ENCODE measurements at places on chromosomes 1 and 21. TPM values are rescaled to one million over a fixed set of nuclear protein-coding genes. Genes with fewer than 3 reads are reported as not detected.

GRCh38 chr21:45824546-45825215, 156.9 kb upstream of the COL6A1 start:
- DNase-seq: no peak

DNA sequence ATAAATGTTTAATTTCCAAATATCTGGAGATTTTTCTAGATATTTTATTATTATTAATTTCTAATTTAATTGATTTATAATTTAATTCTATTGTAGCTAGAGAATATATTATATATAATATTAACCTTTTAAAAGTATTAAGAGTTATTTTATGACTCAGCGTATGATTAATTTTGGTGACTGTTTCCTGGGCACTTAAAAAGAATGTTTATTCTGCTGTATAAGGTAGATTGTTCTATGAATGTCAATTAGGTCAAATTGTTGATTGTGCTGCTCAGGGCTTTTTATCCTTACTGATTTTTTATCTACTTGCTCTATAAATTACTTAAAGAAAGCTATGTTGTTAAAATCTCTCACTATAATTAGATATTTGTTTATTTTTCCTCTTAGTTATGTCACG, 20.1 kb upstream of the GJA8 start:
- DNase-seq: no peak

GRCh38 chr1:20662110-20662475, 924 bp upstream of the DDOST start:
- DNase-seq: no peak

DNA sequence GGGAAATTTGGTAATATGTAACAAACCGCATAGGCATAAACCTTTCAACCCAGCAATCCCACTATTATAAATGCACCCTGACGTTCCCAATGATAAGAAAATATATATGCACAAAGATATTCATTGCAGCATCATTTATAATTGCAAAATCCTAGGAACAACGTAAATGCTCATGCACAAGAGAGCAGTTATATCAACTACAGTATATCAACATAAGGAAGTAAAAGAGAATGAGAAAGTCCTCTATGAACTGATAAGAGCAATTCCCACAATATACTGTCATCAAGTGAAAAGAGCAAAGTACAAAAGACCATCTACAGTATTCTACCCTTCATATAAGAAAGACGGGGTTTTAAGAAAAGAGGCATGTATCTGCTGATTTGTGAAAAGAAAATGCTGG, 229.9 kb downstream of the SLC45A1 start:
- DNase-seq: no peak

DNA sequence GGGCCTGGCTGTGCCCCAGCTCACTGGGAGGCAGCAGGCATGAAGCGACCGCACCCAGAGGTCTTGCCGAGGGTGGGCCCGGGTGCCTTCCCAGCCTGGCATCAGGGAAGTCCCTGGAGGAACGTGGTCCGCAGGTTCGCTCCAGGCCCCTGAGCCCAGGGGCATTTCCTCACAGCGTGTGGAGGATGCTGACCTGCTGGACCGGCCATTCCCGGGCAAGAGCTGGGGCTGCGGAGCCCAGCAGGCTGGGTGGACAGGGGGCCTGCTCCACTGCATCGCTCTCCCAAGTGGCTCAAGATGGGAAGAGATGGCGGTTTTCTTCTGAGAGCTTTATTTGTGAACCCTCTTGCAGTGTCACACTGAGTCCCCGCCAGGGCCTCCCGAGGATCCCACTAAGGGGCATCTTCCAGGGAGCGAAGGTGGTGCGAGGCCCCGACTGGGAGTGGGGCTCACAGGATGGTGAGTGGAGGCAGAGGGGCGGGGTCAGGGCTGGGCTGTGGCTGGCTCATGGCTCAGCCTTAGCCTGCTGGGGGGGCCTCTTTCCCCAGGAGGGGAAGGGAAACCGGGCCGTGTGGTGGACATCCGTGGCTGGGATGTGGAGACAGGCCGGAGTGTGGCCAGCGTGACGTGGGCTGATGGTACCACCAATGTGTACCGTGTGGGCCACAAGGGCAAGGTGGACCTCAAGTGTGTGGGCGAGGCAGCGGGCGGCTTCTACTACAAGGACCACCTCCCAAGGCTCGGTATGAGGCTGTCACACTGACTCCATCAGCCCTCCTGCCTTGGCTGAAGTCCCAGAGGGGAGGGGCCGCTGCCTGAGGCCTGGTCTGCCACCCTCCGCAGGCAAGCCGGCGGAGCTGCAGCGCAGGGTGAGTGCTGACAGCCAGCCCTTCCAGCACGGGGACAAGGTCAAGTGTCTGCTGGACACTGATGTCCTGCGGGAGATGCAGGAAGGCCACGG, 7.2 kb upstream of the MMP23B start:
- DNase-seq: no peak

DNA sequence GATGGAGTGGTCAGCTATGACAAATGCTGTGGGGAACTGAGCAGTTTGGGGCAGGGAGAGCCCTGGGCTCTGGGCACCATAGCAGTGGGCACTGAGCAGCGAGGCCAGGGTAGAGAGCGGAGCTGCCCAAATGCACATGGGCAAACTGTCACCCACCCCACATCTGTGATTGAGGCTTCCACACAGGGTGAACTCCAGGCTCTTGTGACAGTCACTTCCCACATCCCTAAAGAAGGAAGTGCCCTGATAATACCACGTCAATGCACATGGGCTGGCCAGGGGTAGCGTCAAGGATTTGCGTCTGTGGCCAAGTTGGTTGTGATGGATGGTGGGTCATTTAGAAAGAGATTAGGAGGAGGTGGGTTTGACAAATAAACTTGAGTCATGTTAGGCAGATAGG, 2.6 kb upstream of the GUCA2B start:
- DNase-seq: no peak

GRCh38 chr1:243482141-243483022, 226.5 kb downstream of the SDCCAG8 start:
- peak; percentile 22 for DNase-seq

- no peak for DNase-seq
Observed at GRCh38 chr1:111948209-111949171, 41.0 kb downstream of the KCND3 start.

GRCh38 chr1:10788592-10789006, 7.8 kb downstream of the CASZ1 start:
- DNase-seq: peak; percentile 17

- peak; percentile 44 for DNase-seq
Observed at GRCh38 chr1:93814059-93814794, 64.8 kb downstream of the DNTTIP2 start.

- DNase-seq: no peak
Observed at GRCh38 chr1:101797722-101798121, 199.0 kb downstream of the OLFM3 start.

- peak; percentile 85 for DNase-seq
Observed at GRCh38 chr1:221045842-221046831, 166.9 kb downstream of the HLX start.

- DNase-seq: peak; percentile 93
Observed at GRCh38 chr1:88892357-88892877, 1.1 kb upstream of the GTF2B start.

DNA sequence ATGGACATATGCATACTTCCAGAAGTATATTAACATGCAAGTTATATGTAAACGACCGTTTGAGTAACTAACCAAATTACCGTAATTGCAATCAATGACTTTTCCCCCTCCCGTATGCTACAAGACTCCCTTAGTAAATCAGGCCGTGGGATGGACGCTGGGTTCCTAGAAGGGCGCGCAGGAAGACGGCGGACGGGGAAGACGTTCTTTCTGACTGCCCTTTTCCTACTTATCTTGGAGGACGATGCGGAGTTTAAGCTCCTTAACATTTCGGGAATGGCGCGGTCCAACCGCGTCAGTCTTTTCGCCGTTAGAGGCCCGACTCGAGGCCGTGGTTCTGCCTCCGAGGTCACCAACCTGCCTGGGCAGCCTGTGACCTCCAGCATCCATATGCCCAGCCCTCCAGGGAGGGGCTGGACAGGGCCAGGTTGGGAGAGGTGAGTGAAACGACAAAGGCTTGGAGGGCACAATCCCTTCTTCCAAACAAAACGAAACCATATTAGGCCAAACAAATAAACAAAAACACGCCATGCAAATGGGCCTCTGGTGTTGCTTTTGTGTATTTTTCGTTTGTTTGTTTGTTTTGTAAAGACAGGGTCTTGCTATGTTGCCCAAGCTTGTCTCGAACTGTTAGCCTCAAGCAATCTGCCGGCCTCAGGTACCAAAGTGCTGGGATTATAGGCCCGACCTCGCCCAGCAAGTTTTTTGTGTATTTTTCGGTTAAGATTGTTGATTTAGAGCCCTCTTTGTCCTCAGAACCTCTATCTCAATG, 873 bp upstream of the PI4KB start:
- no peak for DNase-seq

DNA sequence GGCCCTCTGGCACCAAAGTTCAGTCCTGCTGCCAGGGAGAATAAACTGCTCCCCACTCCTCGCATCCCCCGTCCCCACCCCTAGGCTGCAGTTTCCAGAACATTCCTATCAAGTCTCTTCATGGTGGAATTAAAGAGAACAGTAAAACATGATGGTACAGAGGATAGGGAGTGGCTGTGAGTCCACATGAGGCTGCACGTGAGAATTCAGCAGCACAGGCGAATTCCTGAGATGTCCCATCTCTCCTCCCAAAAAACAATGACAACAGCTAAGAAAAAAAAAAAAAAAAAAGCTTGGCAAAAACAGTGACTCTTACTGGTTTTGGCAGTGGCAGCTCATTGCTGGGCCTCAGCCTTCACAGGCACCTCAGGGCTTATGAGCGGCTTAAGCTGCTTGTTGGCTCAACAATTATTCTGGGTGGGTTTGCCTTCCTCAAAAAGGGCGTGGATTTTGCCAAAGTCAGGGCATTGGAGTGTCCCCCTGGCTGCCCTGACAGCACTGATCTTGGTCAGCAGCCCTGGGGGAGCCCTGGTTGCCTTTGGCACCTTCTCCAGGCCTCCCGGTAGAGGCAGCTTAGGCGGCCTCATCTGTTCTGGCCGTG, 5.7 kb upstream of the IFFO2 start:
- no peak for DNase-seq

- no peak for DNase-seq
Observed at GRCh38 chr1:117575586-117576225, 30.1 kb upstream of the TENT5C start.

- DNase-seq: peak; percentile 57
Observed at GRCh38 chr1:152458384-152459185, 44.5 kb upstream of the CRNN start.

DNA sequence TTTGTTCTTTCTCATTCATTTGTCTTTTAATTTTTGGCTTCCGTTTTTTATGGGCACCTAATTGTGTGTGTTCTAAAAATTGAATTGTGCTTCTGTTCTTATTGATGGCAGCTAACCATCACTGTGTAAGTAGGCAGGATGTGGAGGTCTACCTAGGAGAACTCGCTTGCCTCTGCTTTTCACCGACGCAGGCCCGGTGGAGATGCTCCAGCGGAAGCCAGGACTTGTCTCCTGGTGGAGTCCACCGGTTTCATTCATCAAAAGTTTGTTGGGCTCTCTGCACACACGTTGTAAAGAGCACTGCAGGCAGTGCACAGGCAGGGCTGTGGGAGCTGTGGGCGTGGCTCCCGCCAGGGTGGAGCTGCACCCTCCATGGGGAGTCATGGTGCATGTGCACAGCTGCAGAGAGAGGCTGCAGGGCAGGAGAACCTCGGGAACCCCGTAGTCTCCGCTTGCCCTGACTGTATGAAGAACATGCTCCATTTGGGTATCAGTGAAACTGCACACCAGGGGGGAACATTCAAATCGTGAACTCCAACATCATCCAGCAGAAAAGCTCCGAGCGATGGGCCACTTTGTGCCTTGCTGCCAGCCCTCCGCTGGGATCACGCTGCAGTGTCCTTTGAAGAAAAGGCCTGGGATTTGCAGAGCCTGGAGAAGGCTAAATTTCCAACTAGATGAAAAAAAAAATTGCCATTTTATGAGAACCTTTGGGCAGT, 6.0 kb upstream of the C1orf174 start:
- DNase-seq: no peak

DNA sequence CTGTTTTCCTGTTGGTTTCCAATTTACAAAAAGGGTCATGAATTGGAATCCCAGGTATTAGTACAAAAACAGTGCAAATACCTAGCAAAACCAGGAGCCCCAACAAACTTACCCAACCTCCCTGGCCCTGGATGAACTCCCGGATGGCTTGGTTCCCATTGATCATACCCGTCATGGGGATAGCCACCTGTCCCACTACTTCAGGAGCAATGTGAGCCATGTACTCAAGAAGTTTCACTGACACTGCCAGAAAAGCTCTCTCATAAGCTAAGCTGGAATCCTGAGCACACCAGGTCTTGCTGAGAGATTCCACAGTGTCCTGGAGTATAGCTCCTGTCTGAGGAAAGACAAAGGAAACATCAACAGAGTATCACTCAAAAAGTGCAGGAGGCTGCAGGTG, 5.7 kb downstream of the BCL2L15 start:
- no peak for DNase-seq

DNA sequence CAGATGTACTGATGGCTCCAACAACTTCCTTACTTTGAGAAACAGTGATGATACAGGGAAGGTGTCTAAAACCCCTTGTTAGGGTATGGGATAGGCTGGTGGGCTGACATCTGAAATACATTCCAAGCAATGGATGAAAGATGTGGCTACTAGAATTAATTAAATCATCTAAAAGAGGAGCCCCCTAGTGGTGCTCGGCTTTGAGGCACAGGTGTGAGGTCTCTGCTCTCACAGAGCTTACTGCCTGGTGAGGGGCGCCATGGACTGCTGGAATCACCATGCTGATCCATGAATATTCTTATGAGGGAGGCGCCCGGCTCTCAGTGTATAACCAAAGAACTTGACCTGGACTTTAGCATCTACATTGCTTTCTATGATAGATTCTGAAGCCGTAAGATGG, 48.5 kb downstream of the GNG4 start:
- DNase-seq: no peak

- no peak for DNase-seq
Observed at GRCh38 chr1:198696211-198696610, 57.4 kb downstream of the PTPRC start.

DNA sequence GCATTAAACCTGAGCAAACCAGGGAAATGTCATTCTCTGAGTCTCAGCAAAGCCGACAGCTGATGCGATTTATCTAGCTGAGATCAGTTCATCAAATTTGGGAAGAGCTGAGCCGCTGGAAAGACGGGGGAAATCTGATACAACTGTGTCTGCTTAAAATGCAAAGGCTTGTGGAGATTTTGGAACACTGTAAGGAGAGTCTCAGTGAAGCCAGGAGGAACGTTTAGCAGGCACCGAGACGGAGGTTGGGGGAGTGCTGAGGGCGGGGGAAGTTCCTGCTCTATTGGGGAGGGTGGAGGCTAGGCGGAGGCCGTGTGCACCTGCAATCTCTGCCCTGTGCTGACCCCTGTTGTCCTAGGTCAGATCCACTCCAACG, 143.2 kb upstream of the CSF3R start:
- no peak for DNase-seq

DNA sequence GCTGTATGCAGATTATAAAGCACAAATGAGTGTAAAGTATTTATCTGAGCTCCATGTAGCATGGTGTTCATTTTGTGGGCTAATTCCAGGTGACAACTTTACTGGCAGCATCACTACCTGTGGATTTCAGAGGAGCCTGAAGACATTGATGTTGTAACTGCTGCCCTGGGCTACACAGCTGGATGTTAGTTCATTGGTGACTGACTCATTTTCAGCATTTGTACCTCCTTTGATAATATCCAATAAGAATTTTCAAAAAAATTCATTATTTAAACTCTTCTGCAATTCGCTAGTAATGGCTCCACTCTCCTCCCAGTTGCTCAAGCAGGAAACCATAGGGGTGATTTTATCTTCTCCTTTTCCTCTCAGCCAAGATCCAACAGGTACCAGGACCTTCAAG, 37.3 kb upstream of the HSD3B1 start:
- no peak for DNase-seq

Gene GOLT1A
- 8.5 TPM for total RNA-seq

Gene CLIC6
- not detected for total RNA-seq

Gene KRTAP10-1
- total RNA-seq: not detected

Gene ASCL5
- total RNA-seq: 0.07 TPM

Gene PLA2G2D
- total RNA-seq: not detected

Gene OR2L3
- not detected for total RNA-seq

Gene TNNI3K
- total RNA-seq: not detected

Gene KDF1
- total RNA-seq: 0.96 TPM
